Activated naive CD8-positive, alpha-beta T cell treated with anti-CD3 and anti-CD28 coated beads, Interleukin-2, amount 50 U/mL, for 16 hours (primary cell): ENCODE measurements at places on chromosomes 5 and 9.

DNA sequence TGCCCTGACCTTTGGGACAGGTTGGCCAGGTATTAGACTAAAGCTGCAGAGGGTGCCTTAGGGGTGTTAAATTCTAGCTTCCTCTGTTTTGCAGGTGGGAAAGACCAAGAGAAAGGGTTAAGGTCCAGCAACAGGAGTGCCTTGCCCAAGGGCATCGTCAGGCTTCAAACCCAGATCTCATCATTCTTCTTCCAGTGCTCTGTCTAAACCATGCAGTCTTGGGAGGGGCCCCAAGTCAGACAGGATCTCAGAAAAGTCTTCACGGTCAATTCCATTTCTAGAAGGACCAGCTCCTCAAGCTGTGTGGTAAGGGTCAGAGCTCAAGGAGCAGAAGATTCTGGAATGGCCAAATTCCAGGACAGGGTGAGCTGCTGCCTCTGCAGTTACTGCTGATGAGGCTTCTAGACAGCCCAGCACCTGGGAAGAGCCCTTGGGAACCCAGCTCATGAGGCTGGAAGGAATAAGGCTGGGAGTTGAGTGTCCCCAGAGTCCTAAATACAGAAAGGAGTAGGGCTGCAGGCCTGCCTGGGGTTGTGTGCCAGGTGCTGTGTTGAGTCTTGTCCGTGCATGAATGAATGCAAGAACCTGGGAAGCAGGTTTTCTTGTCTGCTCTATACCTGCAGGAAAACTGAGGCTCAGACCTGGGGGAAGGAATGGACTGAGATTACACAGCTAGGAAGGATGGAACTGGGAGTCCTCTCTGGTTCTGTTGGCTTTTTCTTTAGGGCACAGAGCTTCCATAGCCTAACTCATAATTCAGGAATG is 69.3 kb downstream of the WWC1 start:
- no peak for DNase-seq

- no peak for DNase-seq
Observed at GRCh38 chr5:144206141-144206540, 35.5 kb downstream of the KCTD16 start.

DNA sequence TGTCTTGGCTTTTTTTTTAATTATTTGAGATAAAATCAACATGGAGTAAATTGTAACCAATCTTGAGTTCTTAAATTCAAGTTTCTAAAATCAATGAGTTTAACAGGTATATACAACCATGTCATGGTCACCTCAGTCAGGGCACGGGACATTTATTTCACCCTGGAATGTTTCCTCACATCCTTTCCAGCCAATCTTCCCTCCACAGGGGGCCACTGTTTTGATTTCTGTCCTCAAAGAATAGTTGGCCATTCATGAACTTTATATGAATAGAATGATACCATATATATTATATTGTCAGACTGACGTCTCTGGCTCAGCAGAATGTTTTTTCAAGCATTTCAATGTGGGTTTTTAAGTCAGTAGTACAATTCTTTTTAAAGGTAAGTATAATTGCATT is 806 bp downstream of the ZNF474 start:
- no peak for DNase-seq

- DNase-seq, result no peak
Observed at GRCh38 chr9:128724744-128725211, 851 bp upstream of the ZDHHC12 start.

DNA sequence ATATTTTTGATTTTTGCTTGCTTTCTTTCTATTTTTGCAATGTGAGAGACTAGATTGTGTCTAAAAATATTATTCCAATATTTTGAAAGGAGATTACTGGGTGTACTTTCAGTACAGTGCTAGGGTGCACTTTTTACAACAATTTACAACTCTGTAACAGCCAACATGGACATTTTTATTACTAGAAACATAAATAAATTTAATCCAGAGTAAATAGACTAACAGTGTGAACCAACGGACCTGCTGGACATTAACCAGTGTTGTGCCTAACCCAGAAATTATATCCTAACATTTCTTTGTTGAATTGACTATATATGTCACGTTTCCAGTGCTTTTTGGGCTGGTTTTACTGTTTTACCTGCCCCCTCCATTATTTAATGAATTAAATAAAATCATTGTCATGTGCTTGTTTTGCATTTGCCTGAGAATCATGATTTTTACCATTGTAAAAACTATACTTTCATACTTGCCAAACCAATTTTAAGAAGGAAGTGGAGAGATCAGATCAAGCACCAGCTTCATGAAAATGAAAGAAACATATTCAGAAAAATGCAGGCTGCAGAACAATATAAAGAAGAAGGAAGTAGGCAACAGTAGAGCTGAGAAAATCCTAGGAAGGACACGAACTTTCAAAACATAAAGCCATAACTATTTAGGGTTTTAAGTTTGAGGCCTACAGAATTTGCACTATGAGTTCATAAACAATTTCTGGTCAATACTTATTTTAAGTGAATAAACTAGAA is 400.8 kb upstream of the PIK3R1 start:
- no peak for DNase-seq

- DNase-seq, result peak; percentile 53
Observed at GRCh38 chr5:173293817-173294672, 34.2 kb downstream of the STC2 start.

GRCh38 chr9:106918825-106919509 is 56.0 kb downstream of the ZNF462 start:
- no peak for DNase-seq

- no peak for DNase-seq
Observed at GRCh38 chr9:38372762-38373619, 19.5 kb upstream of the ALDH1B1 start.

- DNase-seq, result no peak
Observed at GRCh38 chr5:133611357-133612248, 738 bp downstream of the FSTL4 start.

GRCh38 chr5:174616036-174616435 is 108.3 kb upstream of the MSX2 start:
- no peak for DNase-seq

DNA sequence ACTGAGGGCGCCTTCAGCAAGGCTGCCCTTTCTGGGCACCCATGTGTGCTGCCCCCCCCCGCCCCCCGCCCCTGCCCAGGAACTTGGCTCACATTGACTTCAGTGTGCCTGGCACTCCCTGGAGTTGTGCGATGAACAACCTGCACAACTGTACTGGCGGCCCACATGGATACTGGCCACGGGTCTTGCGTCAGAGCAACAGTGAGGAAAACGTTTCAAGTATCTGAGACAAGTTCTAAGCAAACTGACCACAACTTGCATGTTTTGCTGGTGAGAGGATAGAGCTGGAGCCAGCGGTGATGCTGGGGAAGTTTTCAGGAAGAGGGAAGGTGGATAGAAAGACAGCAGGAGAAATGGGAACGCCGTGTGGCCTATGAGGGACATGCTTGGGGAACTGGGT is 45.4 kb downstream of the HABP4 start:
- no peak for DNase-seq
